ENCODE measurements at places on chromosomes 2 and 18.

DNA sequence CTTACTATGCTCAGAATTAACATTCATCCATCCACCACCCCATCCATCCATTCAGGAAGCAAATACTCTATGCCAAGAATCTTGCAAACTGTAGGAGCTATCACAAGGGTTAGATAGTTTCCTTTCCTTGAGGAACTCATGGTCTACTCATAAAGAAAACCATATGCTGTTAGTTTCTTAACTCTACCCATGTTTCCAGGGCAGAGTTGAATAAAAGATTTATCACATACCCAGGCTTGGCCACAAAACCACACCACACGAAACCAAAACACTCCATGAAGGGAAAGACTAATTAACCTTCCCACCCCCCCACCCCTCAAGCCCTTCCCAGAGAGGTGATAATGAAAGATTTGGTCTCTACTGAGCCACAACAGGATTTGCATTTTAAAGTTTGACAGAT lies 23.7 kb upstream of the MSGN1 start:
- DNase-seq: no peak

GRCh38 chr2:69796174-69796573 lies 33.3 kb upstream of the GMCL1 start:
- DNase-seq: no peak

- no peak for DNase-seq
These were observed 13.8 kb downstream of the TMEM131 start for GRCh38 chr2:97981961-97982360.

DNA sequence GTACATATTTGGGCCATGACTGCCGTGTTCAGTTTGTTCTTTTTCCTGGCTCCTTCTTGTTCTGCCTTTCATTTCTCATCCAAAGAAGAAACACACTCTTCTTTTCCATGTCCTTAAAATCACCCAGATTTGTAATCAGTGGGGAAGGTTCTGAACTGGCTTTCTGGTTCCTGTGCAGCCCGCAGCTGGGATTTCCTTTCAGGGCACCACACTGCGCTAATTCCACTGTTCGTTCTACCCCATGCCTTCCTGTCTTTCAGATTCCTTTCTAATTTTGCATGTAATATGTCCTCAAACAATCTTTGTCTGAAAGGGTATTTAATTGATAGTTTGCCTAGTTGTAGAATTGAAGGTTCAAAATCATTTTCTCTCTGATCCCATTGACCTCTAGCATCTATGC lies 94.1 kb downstream of the HS1BP3 start:
- no peak for DNase-seq

DNA sequence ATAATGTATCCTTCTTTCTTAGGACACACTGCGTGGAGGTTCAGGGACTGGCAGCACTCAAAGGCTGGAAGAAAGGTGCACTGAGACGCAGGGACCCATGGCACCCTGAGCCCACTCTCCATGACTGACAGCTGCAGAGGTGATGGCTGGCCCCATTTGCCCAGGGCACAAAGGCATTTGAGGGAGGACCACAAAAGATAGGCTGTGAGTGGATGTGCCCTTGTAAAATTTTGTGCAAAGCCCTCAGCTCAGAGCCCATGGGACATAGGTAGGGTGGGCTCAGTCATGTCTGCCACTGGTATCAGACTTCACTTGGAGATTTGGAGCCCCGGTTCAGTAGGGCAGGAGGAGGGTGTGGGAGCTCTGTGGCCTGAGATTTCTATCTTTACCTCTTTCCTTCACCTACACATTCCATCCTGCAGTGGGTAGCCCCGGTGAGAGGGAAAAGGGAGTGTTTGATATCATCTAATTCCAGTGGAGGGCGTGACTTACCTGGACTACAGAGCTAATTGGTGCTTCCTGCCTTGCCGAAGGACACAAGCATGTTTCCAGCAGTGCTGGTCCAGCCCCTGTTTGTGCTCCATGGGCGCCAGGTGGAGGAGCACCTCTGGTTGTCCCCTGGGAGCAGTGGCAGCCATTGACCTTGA lies 312.2 kb downstream of the EN1 start:
- no peak for DNase-seq

DNA sequence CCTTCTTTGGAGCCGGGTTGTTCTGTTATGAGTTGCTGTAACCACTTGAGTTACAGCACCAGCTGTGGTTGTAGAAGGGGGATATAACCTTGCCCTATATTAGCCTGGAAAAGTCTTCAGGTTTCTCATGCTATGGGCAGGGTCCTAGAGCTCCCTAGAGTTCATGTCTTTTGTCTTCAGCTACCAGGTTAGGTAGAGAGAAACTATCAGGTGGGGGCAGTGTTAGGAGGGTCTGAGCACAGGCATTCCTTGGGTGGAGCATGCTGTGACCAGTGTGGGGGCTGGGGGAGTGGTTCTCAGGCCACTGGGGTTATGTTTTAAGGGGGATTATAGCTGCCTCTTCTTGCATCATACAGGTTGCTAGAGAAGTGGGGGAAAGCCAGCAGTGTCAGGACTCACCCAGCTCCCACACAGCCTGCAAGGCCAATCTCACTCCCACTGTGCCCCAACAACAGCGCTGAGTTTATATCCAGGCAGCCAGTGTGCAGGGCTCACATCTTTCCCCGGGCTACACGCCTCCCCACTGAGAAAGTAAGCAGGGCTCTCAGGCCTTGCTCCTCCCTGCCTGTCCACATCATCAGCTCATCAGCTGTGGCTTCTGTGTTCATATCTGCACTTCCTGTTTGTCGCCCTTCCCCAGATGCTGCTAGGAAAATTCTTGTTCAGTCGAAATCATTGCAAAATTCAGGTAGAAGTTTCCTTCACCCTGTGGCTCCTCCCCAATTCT lies 133.8 kb upstream of the NRXN1 start:
- DNase-seq: no peak

DNA sequence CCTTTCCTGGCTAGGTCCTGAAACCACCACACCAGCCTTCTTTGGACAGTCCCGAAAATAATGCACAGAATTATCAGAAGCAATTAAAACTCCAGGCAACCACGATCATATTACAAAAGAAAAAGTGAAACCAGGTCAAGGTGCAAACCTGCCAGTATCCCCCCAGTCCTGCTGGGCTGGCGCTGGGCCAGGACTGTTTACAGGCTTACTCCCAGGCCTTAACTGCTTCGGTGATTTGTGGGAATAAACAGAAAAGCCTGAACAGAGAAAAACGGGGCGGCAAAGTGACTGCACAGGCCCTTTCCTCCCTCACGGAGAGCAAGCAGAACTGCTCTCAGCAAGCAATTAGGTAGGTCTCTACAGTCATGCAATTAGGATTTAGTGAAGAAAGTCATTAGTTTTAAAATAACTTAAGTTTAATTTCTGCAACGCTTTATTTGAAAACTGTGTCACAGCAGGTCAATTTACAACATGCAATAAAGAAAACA lies 1.3 kb downstream of the HDAC4 start:
- peak; percentile 60 for DNase-seq

DNA sequence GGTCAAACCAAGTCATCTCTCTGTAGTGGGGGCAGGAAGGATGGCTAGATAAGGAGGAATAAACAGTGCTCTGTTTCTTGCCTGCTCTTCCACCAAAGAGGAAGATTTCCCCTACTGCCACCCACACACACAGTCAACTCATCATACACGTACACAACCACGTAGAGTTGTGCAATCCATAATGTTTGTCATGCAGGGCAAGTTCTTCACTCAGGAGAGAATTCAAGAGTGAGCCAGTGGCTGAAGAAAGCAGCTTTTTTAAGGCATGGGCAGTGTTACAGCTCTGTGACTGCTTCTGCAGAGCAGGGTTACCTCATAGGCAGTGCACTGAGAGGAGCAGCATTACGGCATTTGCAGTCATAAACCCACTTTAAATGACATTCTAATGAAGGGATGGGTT lies 283.0 kb downstream of the RND3 start:
- DNase-seq: no peak

DNA sequence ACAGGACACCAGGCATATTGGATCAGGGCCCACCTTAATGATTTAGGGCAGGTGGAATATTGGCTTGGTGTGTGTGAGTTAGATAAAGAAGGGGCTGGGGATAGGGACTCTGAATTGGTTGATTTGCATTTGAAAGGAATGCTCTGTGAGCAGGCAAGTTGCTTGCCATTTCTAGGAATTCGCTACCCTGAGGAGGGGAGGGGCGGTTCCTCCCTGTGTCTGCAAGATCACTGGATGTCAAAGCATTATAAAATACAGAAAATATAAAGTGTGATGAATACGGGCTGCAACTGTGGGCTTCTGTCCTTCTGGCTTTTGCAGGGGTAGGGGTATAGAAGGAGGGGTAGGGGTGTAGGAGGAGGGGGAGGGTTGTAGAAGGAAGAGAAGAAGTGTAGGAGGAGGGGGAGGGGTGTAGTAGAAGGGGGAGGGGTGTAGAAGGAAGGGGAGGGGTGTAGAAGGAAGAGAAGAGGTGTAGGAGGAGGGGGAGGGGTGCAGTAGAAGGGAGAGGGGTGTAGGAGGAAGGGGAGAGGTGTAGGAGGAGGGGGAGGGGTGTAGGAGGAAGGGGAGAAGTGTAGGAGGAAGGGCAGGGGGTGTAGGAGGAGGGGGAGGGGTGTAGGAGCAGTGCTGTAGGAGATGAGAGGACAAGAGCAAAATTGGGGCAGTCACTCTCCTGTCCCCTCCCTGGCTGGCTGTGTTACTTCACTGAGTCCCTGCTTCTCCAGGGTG lies 238.0 kb upstream of the COPS8 start:
- no peak for DNase-seq

DNA sequence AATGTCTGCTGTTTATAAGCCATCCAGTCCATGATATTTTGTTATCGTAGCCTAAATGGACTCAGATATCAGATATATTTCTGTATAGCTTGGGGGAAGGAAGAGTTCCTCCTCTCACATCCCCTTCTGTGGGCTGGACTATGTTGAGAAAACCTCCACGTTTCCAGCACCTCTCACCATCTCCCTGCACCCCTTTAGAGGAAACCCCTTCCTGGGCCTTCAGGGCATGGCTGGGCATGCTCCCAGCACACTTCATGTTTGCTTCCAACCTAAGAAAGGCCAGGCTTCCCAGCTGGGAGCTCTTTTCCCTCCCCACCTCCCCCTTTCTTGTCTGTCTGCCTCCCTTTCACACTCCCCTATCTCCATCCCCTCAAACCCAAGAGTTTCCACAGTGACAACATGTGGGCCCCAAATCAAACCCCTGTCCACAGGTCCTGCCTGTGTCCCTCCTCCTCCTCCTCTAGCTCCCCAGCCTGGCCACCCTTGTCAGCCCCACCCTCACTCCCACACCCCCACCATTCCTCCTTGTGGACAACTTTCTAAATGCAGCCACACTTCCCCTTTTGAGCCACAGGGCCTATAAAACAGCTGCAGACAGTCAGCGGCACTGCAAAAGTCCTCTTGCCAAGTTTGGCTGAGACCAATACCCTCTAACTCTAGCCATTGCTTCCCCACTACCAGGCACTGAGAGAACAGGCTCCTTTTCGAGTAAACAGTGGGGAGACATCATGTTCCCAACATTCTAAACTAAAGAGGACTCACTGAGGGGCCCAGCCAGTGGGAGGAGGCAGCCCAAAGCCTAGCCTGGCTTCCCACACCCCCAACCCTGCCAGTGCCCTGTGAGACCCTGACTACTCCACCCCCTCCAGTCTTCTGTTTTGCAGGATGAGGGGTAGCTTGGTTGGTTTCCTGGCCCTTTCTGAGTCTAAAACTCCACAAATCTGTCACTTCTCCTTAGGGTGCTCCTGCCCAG lies 120.5 kb downstream of the ZFP36L2 start:
- DNase-seq: no peak

DNA sequence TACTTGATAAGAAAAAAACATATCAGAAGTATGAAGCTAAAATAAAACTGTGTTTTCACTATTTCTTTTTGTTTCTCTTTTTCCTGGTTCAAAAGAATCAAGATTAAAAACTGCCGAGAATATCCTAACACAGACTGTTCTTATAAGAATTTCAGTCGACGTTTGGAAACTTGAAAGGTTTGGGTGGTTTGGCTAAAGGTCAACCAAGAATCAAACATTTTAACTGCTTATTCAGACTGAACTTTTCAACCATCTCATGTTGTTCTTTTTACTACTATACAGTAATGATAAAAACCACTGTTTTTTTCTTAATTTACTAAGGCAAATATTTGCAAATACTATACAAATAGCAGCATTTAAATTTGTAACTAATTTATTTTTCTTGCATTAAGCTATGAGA lies 308.5 kb upstream of the TFPI start:
- DNase-seq: no peak

- DNase-seq: no peak
These were observed 68.4 kb upstream of the PPP1CB start for GRCh38 chr2:28683100-28683706.

DNA sequence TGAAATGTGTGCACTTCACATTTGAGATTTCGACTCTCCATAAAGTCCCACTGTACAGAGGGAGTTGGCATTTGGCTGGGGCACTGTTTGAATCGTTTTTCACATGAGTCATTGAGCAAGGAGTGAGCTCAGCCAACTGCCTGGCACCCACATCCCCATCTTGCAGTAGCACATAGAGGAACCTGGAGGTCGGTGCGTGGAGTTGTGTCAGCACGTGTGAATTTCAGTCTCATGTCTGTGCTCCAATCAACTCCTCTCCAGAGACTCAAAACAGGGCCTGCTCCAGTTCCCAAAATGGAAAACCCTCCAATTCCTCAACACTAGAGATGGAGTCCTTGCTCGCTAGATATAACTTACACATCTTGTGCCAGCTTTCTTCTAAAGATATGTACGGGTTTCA lies 126.8 kb upstream of the CAPN13 start:
- DNase-seq: no peak

GRCh38 chr2:133498662-133499585 lies 69.3 kb downstream of the NCKAP5 start:
- no peak for DNase-seq

- DNase-seq: no peak
These were observed 434.4 kb downstream of the TNS1 start for GRCh38 chr2:217568289-217568971.

DNA sequence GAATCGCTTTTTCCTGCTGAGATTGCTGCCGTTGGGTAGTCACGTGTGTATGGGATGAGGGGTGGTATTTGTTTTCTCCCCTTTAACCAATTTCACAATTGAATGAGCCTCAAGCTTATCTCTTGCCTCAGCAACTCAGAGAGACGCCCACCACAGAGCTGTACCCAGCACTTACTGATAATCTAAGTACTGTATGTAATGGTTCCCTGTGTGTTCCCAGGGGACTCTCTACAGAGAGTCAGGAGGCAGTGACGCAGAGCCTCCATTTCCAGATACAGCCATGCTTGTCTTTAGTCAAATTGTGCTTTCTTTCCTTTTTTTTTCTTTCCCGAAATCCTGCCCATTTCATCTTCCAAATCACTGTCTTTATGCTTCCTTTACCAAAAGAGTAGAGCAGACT lies 1102.1 kb upstream of the KLHL29 start:
- DNase-seq: no peak

GRCh38 chr2:26852405-26853306 lies 4.7 kb downstream of the DPYSL5 start:
- DNase-seq: no peak

DNA sequence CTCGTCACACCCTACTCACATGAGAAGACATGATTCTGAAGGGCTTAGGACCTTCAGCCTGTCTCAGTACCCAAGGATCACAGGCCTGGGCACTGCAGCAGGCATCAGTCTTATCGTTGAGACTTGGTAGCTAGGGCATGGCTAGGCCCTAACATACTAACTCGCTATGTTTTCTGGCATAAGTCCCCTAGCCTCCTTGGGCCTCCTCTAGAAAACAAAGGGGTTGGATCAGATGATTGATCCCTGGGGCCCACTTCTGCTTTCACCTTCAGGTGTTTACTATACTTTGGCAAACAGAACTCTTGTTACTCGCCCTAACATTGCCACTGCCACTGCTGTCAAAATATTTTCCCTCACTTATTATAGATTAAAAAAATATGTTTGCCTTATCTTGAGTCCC lies 44.2 kb downstream of the VSNL1 start:
- no peak for DNase-seq
